NCI-H1092 (cell line): ENCODE measurements at places on chromosomes 6 and 20.

DNA sequence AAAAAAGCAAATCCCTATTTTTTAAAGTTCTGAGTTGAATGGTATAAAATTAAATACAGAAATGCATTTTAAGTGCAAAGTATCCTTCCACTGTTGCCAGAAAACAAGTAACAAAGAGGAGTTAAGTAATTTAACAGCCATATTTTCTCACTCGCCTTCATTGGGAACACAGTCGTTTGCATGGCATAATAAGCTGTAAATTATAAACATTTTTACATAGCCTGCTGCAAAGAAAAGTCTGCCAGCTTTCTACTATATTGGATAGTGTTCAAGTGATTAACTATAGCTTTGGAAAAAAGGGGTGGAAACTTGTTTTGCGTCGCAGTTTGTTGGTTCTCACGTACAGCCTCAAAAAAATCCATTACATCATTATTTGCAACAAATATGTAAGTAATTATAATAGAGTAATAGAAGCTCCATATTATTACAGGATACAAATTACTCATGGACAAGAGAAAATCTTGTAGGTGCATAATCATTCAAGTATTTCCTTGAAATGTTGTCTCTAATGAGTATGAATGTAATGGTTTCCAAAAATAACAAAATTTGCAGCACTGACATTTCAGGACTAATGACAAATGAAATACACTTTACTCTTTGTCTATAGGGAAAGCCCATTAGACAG lies 139.3 kb downstream of the PDSS2 start:
- no peak for DNase-seq

- DNase-seq, result no peak
Observed at GRCh38 chr20:48558906-48559305, 268.9 kb downstream of the PREX1 start.

GRCh38 chr6:116100419-116101301 lies at the start of gene NT5DC1:
Gene NT5DC1 (plus strand): TSS chr6:116100853. CDS start chr6:116100931, 78 bp downstream.
- peak; percentile 61 for DNase-seq

DNA sequence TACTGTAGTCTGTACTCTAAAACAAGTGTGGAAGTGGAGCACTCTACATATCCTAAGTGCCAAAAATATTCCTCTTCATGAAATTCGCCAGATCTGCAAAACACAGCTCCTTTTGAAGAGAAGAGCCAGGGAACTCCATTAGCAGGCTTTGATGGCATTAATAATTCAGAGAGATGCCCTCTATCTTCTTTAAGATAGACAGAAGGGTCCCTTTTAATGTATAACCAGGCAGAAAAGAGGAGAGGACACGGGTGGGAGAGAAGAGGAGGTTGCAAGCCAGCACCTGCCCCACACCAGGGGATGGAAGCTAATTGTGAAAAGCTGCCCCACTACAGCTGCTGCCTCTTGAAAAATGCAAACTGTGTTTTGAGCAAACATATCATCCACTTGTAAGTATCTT lies 3.7 kb upstream of the RFPL4B start:
- no peak for DNase-seq

DNA sequence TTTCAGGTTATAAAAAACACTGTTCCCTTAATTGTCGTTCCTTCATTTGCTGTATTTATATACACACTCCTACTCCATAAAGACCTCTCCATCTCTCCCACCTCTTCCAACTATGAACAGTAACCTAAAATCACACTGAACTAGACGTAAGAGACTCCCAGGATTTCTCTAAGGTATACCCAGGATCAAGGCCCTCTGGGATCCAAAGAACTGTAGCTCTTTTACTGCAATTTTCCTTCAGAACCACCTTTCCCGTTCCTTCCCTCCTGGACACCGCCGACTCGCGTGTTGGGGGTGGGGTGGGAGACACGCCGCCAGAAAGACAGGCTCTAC lies 680 bp downstream of the LATS1 start:
- DNase-seq, result no peak

GRCh38 chr20:21393816-21394519 lies 3.4 kb downstream of the NKX2-4 start:
- no peak for DNase-seq

- no peak for DNase-seq
Observed at GRCh38 chr20:33209789-33210188, 7.4 kb upstream of the BPIFA3 start.

DNA sequence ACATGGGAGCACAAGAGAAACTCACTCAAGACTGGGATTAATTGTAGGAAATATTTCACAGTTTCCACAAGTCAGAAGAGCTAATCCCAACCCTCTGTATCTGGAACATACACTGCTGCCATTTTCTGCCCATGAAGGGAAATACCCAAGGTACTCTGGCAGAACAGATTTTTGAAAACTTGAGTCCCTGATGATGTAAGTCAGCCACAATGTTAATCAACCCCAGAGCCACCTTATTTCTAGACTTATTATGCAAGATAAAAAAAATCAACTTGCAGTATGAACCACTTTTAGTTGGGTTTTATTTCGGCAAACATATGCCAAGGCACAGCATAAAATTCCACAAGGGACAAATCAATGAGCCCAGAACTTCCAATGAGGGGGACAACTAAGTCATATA lies 141.5 kb downstream of the LY86 start:
- no peak for DNase-seq

- no peak for DNase-seq
Observed at GRCh38 chr6:25835442-25836283, 3.8 kb upstream of the SLC17A1 start.

GRCh38 chr6:410555-411395 lies 19.2 kb downstream of the IRF4 start:
- DNase-seq, result no peak

DNA sequence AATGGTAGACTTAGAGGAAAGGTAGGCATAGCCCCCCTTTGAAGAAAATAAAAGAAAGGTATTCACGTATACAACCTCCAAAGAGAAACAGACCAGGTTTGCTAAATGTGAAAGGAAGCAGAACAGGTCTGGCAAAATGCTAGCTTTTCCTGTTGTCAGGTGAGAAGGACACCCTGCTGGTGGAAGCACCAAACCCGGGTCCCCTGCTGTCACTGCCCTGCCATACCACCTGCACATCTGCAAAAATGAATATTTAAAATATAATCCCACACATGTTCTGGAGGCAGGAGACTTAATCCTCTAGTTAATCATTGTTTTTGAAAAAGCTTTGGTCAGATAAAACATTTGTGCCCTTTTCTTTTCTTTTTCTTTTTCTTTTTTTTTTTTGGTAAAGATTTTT lies 48.9 kb upstream of the OLIG3 start:
- no peak for DNase-seq

DNA sequence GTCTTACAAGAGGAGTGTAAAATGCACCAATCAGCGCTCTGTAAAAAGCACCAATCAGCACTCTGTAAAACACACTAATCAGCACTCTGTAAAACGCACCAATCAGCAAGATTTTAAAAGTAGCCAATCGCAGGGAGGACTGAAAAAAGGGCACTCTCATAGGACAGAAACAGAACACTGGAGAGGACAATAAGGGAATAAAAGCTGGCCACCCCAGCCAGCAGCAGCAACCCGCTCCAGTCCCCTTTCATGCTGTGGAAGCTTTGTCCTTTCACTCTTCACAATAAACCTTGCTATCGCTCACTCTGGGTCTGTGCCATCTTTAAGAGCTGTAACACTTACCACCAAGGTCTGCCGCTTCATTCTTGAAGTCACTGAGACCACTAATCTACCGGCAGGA lies 1.7 kb upstream of the AIG1 start:
- DNase-seq, result no peak

DNA sequence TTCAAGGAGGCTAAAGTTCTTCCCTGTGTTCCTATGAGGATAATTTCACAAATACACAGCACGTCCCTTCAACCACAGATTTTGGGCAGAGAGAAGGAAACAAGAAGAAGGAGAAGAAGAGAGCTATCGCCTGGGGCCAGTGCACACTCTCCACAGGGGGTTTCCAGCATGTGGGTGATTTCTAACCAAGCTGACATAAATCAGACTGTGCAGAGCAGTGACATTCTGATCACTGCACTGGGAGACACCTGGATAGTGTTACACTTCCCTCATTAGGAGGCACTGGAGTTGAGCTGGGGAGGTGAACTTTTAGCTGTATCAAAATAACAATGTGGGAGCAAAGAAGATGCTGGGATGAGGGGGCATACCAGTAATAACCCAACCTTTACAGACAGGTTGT lies 71.8 kb upstream of the CENPW start:
- DNase-seq, result no peak

DNA sequence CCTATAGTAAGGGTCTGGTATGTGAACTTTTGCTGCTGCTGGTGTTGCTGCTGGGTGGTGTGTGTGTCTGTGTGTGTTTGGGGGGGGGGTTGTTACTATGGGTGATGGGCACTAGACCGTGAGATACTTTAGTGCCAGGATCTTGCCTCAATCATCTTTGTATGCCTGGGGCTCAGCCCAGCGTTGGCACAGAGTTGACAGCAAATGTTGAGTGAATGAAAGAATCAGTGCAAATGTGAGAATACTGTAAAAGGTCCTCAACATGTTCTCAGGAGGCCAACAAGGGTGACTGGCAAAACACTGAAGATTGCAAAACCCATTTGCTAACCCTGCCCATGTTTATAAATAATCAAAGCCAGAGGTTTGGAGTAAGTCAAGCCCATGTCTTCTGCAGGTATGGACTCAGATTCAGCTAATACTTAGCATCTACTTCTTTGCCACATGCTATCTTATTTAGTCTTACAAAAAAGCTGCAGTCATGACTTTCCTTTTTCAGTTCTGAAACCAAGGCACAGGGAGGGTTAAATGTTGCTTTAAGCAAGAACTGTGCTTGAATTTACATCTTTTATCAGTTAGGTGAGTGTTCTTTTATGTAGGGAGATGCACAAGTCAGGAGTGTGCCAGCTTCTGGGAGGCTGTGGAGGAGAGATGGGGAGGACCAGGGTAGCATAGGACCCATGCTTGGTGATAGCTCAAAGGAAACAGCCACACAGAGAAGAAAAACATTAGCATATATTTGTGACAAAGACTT lies 125.3 kb upstream of the SPACA1 start:
- DNase-seq, result no peak

DNA sequence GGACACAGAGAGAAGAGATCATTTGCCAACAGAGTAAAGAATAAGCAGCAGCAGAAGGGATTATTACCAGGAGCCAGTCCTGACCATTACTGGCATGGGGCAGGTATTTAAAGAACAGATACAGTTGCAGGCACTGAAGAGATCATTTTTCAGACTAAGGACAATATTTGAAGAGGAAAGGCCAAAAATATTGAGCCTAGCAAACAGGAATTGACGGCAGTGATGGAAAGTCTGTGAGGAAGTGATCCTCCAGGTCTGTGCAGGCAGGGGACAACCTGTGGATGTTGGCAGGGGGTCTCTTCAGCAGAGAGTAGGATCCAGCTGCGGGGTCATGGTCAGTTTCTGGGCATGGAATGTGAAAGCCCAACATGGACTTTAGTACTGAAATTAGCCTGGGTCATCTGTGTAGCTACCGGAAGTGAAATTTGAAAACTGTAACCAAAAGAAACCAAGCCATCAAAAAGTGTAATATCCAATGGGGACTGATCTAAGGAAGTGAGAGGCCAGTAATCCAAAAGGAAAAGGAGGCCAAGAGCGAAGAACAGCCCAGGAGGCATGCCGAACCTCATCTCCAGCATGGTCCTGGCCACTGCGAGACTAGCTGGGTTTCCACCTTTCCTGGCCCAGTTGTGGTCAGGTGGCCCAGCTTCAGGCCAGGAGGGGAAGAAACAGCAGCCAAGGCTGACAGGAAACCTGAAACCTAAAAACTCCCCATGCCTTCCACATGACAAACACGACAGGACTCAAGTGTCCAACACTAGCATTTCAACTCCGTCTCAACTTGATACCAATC lies 115.1 kb upstream of the TNFAIP3 start:
- DNase-seq, result no peak

DNA sequence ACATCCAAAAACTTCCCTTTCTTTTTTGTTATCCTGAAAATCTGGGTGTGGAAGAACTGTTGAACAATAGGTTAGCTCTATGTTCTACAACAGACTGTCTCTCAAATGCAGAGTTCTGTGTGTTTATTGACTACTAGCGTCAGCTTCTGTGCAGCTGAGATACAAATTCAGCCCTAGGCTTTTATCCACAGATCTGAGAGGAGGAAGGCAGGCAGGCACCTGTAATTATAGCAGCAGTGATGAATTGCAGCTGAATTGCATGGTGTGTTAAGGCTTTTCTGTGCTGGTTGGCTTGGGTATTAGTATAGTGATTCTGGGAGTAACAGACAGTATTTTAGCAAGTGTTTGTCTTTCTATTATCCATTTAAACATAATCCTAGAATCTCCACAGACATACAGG lies 24.4 kb downstream of the GRIK2 start:
- no peak for DNase-seq

GRCh38 chr20:51360451-51361201 lies 181.9 kb downstream of the NFATC2 start:
- no peak for DNase-seq

- DNase-seq, result peak; percentile 64
Observed at GRCh38 chr6:24009319-24009718, 116.7 kb upstream of the NRSN1 start.

DNA sequence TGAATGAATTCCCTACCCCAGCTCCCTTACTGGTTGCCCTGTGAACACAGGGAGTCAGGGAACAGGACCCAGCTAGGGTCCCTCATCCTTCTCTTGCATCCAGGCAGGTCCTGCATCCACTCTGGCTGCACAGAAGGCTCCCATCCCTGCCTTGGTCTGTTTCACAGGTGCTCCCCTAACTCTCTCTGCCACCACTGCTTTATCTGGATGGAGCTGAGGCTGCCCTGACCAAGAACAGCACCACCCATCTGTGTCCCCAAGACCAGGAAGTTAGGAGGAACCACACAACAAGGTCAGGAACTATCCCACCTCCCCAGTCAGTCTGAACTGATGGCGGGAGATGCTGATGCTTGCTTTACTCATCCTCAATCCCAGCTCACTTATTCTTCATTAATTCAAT lies 16.2 kb upstream of the HLA-G start:
- no peak for DNase-seq

DNA sequence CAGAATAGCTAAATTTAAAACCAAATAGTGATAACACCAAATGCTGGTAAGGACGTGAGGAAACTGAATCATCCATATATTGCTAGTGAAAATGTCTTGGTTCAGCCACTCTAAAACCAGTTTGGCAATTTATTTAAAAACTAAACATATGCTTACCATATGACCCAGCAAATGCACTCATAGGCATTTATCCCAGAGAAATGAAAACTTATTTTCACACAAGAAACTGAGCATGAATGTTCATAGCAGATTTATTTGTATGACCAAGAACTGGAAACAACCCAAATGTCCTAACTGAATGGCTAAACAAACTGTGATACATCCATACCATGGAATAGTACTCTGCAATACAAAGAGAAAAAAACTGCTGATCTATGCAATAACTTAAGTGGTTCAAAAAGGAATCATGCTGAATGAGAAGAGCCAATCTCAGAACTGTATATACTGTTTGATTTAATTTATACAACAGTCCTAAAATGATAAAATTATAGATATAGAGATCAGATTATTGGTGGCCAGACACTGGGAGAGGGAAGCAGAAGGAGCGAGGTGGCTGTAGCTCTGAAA lies 115.6 kb upstream of the ADGRF1 start:
- DNase-seq, result no peak

- DNase-seq, result peak; percentile 7
Observed at GRCh38 chr6:107957308-107957908, 600 bp downstream of the SEC63 start.
